ENCODE measurements at places on chromosomes 2 and 18.

- DNase-seq: no peak
Observed at GRCh38 chr2:217186668-217187159, 326.9 kb upstream of the TNP1 start.

GRCh38 chr18:79805211-79805887, 7.6 kb downstream of the KCNG2 start:
- DNase-seq: no peak

DNA sequence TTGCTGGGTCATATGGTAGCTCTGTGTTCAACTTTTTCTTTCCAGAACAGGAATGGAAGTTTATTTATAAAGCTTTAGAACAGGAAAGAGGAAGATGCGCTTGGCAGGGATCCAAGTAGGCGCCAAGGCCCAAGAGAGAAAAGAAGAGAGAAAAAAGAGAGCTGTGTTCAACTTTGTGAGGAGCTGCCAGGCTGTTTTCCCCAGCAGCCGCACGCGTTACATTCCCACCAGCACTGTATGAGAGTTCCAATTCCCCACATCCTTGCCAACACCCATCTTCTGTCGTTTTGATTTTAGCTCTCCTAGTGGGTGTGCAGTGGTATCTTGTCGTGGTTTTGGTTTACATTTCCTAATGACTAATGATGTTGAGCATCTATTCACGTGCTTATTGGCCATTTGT, 51.4 kb downstream of the KCNF1 start:
- DNase-seq: no peak

DNA sequence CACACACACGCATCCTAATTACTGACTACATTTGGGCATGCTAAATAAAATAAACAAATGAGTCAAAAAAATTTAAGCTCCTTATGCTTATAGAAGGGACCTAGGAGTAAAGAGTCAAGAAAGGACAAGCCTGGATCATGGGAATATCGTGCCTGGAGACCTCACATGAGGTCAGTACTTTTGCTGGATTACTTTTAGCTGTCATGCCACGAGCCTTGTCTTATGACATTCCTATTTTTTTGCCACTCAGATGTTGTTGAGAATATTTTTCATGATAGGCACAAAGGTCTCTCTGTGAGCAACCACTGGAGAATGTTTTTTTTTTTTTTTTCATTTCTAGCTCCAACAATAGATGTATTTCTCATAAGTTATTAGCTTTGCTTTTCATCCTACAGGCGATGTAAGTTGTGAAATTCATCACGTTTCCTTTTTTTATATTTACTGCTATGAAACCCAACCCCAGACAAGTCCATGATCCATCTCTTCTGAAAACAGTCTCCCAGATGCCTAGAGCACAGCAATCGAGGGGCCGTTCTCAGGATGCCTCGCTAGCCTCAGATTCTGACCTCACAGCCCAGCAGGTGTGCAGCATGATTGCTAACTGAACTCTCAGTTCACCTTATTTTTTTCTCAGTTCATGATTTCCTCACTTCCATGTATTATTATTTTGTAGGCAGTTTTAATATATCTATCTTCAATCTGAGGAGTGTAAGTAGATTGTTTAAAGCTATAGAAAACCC, 464.5 kb downstream of the IRS1 start:
- no peak for DNase-seq

DNA sequence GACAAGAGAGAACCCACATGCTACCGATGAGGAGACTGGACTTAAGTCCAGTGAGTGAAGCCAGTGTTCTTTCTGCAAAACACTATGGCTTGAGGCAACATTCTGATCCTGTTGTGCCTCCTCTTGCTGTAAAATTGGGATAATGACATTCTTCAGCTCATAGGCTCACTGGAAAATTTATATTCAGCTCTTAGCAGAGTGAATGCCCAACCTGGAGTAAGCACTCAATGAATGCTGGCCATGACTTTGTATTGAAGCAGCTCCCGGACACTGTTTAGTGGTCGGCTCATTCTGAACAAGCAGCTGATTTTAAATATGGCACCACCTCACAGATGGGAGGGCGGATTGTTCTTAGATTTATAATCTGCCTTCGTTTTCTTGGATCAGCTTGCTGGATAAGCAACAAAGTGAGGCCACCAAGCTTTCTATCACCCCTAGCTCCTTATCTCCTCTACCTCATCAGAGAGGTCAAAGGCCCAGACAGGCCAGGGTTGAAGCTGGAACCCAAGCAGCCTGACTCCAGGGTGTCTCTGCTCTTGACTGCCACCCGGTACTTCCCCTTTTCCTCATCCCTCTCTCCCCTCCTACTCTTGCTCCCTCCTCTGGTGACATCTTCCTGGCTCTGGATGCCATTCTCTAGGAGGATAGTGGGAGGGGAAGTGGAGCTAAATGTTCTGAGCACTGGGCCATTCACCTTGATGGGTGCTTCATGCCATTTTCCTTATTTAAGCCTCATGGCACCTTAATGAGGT, 11.5 kb downstream of the SLC9A4 start:
- no peak for DNase-seq

GRCh38 chr2:238404406-238405216, 22.1 kb upstream of the ASB1 start:
- DNase-seq: no peak

DNA sequence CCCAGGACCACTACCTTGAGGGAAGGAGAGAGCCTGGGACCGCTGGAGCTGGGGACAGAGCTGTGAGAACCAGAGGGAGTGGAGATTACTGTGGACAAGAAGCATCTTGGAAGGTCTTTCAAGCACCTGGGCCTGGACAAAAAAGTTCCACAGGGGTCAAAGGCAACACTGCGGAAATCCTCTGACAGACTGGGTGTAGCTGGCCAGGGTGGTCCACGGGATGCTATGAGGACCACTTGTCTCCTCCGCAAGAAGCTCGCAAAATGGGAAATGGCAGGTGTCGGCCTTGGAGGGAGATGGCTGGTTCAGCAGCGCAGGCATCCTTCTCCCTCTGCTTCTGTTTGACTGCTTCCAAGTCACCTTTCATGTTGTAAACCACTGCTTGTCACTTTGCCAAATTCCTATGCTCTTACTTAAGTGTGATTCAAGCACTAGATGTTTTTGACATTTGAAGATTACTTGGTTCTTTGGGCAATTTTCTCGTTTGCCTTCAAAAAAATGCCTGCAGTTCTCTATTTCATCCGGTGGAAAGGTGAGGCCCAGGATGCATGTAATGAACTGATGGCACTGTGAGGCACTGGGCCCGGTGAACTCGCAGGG, 27.7 kb downstream of the KLHL29 start:
- DNase-seq: no peak

DNA sequence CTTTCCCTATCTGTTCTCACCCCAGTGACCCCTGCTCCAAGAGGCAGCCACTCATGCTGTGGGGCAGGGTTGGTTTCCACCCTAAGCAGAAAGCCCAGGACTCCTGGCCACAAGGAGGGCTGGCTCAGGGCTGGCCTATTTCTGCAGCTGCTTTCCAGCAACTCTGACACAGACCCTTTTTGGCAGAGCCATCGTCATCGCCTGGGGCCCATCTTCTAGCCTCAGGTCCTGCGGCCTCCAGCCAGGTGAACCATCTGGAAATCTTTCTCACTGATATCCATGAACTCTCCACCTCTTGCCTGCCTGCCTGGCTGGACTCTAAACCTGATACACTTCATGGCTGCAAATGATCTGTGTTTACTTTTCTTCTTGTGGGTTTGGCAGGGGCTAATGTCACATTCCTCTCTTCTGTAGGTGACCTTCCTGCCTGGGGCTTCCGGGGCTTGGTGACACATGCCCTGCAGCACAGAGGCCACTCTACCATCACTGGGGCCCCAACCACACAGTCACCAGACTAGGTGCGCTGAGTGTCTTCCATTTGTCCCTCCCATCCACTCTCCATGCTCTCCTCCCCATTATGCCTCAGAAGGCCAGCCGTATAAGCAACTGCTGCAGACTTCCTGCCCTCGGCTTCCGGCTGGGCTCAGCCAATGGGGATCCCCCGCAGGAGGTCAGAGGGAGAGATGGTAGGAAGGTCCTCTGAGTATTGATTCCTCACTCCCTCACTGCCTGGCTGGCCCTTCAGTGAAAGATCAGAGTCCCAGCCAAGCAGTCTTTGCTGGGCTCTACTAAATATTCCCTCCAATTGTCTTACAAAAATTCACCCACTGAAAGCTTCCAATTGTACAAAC, 9.7 kb upstream of the COPS8 start:
- DNase-seq: no peak

DNA sequence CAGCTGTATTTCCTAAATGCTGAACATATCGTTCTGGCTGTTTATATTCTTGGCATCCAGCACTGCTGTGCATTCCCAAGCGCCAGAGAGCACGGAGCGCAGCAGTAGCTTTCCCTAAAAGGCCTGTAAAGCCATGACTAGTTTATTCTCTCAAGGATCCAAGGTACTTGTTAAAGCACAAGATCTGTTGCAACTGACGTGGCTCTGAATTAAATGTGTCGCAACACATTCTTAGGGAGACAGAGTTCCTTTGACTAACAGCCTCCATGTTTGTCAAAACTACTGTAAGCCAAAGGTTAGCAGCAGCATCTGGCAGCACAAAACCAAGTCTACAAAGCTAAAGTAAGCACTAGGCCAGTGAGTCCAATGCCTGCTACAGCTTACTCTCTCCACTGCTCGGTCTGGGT, 188.6 kb upstream of the FN1 start:
- DNase-seq: no peak

DNA sequence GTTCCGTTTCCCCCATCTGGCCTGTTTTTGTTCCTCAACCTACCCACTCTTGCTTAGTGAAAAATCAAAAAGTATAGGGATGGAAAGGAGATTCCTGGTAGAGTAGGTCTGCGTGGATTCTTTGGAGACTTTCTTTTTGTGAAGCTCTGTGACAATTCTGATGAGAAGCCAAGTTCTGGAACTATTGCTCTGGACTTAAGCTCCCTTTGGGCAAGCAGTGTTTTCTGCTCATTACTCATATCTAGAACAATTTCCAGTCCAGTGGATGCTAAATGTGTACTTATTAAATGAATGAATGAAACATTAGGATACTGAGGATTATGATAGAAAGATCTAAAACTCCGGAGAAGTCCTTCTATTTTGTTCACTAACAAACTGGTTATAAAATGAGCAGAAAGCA, 76.5 kb downstream of the SOCS6 start:
- DNase-seq: no peak

DNA sequence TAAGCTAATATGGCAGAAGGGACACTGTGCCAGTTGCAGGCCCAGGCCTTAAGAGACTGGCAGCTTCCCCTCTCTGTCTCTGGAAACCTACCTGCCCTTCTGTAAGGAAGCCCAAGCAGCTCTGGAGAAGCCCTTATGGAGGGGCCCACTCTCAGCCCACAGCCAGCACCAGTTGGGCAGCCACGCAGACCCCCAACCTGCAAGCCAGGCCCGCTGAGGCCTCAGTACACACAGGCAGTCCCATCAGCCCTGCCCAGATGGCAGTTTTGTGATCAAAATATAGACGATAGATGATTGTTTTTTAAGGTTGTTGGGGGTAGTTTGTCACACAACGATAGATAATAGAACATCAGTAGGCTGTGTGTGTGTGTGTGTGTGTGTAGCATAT, 36.8 kb upstream of the ALPP start:
- no peak for DNase-seq

- DNase-seq: no peak
Observed at GRCh38 chr2:235498541-235498940, 4.7 kb downstream of the AGAP1 start.

DNA sequence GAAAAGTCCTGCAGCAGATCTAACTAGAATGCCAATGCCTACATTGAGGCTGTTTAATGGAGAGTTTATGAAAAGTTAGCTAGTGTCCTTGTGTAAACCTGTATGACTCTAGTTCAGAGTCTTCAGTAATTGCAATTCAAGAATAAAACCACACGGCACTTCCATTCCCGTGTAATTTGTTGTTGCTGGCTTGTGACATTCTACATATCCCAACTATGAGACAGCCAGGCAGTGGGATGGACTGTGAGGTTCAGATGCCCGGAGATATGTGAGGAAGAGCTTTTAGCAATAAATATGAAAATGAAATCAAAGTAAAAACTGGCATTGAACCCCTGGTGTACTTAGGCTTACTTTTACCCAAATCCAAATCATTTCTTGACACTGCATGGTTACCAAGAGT, 263.4 kb downstream of the NEDD4L start:
- no peak for DNase-seq

DNA sequence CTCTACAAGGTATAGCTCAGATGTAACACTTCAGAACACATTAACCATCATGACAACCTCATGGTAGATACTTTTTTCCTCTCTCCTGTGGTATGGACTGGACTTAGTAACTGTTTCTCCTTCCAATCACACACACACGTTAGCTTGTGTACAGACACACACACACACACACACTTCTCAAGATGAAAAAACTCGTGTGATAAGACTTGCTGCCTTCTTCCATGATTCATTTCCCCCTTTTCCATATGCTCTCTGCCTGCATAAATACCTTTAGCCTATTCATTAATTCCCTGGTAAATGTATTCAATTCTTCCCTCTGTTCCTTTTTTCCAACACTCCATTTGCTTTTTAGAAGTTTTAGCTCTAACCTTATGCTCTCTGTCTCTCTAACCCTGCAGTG, 118.9 kb upstream of the TANK start:
- no peak for DNase-seq

- DNase-seq: no peak
Observed at GRCh38 chr2:38146907-38147307, 71.0 kb upstream of the CYP1B1 start.

All from neuronal stem cell (in vitro differentiated cells).